ENCODE measurements at places on chromosomes 5 and 9. TPM values are rescaled to one million over a fixed set of nuclear protein-coding genes. Genes with fewer than 3 reads are reported as not detected.

DNA sequence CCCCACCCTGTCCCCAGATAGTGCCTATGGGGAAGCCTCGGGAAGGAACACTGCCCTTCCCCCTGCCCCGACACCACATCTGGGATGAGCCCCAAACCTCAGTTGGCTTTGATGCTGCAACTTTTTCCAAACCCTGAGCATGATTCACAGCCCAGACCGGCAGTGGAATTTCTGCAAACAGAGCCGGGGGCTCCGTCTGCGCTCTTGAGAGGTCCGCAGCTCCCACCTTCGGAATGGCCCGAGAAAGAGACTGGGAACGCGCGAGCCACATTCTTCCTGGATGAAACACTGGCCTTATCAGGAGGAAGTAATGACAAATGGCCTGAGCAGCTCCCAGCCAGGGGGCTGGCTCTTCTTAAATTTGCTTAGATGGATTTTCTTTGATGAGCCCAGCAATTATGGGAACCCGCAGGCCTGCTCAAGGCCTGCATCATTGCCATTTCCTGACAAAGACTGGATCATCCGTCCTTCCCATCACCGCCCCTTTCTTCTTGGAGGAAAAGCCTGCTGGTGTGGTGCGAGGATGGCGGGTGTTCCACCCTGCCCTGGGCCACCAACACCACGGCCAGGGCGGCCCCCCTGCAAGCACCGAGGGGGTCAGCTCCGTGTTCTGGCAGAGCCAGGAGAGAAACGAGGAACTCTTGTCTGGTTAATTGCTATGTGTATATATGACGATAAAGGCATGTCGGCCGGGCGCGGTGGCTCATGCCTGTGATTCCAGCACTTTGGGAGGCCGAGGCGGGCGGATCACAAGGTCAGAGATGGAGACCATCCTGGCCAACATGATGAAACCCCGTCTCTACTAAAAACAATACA lies 38.8 kb upstream of the COL5A1 start:
- peak; percentile 69 for DNase-seq

GRCh38 chr5:107794741-107795140 lies 124.0 kb upstream of the EFNA5 start:
- DNase-seq = no peak

DNA sequence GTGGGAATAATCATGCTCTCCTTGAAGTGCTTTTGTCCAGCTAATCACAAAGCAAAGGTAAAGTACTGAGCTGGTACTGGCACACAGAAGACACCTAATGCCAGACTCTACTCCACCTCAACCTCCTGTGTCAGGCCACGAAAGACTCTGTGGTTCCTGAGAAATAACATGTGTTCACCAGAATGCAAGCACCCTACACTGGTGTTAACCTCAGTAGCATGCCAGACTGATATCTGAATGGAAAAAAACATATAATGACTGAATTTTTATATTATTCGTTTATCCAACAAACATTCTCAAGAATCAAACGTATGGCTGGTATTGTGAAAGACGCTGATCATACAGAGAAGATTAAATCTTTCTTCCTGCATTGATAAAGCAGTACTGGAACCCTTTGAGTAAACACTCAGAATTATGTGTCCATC lies 97.1 kb upstream of the IFNE start:
- DNase-seq = no peak

DNA sequence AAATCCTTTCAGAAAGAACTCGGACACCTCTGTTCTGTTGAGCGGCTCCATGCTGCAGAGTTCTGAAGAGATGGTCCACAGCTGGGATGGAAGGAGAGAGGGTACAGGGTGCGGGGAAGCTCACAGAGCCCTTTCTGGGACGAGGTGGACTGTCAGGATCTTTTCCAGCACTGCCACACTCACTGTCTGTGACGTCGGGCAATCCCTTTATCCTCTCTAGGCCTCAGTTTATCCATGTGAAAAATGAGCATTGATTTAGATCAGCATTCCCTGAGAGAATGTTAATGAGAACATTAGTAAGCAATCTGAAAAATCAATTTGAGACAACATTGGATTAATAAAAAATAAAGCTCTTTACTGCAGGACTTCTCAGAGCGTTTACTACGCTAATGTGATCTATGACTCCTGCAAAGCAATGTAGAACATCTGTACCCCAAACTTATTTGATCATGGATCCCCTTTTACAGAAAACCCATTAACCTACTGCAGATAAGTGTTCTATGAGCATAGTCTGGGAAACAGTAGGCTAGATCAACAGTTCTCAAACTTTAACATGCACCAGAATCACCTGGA lies at the start of gene OR13J1:
OR13J1 (minus strand) TSS at position 51 of the 573 bp plus-strand sequence; CDS start at position 51, 0 bp downstream.
- no peak for DNase-seq

DNA sequence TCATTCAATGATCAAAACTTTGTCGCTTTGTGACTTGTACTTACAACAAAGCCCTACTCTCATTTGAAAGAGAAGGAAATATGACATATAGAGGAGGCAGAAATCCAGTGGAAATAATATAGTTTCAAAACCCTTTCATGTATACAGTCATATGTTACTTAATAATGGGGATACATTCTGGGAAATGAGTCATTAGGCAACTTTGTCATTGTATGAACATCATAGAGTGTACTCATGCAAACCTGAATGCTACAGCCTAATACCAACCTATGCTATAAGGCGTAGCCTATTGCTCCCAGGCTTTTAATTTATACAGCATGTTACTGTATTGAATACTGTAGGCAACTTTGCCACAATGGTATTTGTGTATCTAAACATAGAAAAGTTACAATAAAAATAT lies 69.0 kb upstream of the SMC2 start:
- DNase-seq = peak; percentile 37

GRCh38 chr5:6081727-6082210 lies 296.6 kb downstream of the MED10 start:
- DNase-seq = no peak

DNA sequence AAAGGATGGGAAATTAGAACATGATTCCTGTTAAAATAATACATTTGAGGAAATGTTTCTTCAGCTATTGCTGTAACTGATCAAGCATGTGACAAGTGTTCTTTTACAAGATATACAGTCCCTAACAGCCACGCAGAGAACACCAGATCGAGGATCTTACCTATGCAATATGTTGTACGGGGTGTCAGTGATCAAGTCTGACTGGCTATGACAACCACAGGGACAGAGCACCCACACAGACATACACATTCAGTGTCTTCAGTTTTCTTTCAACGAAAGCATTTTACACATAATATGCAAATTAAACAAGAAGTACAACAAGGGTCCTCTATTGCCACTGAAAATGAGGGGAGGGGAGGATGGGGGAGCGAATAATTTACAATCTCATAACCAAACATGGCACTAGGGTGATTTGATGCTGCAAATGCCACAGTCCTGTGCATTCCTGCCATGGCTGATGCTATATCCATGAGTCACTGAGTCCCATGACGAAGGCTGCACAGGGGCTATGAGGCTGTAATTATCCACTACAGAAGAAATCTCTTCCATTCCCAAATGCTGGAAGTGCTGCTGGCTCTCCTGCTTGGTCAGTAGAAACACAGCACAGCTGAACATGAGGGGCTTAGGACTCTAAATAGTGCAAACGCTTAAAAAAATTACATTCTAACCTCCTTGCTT lies 118.2 kb downstream of the KLHL3 start:
- no peak for DNase-seq

GRCh38 chr9:76359365-76359764 lies 34.9 kb downstream of the RFK start:
- no peak for DNase-seq

- DNase-seq = no peak
These were observed 134.5 kb downstream of the C9orf152 start for GRCh38 chr9:110073356-110073905.

DNA sequence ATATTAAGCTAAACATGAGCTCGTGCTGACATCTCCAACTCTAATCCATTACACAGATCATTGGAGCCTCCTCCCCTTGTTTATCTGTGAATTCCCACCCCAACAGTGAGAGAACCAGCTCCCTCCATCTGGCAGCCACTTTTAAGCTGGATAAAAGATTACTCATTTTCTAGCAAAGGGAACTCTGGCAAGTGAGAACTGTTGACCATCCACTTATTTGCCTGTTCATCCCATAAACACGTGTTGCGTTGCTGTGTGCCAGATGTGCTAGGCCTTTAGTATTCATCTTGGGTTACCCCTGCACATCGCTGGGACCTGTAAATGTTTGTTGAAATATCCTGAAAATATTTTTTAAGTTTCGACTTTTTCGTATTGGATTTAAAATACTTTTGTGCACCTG lies 2.4 kb upstream of the TOR1A start:
- DNase-seq = no peak

GRCh38 chr5:96922499-96923244 lies 13.2 kb upstream of the LNPEP start:
- DNase-seq = no peak

- peak; percentile 78 for DNase-seq
These were observed 497.1 kb downstream of the NFIB start for GRCh38 chr9:13816837-13817236.

The GRM6 gene
- not detected for total RNA-seq

The TAF11L10 gene
- not detected for total RNA-seq

- DNase-seq = no peak
These were observed 472.8 kb downstream of the BRINP1 start for GRCh38 chr9:118896324-118897000.
